ENCODE measurements at places on chromosomes 4 and X.

DNA sequence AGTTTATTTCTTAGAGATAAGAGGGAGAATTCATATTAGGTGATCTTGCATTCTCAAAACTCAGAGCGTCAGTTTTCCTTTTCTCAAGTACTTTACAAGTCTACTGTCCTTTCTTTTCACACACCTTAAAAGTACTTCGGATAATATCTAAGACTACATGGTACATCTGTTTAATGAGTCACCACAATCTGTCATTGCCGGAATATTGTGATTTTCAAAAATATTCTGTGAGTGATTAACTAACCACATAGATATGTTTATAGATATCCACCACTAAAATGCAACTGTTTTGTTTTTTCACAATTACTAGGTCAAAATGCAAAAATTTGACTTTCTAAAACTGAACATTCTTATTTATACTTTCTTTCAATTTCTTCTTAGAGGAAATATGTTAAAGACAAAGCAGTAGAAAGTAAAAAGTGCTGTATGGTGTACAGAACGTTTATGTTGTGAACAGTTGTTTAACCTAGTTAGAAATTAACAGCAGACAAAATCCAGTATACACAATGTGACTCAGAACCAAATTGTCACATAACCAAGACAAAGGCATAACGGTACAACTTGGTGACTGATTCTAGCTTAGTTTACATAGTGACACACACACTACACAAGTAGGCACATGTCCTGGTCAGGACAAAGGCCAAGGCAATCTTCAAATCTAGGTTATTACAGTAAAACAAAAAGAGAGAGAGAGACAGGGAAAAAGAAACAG is 482.9 kb downstream of the NAF1 start:
- no peak for DNase-seq

DNA sequence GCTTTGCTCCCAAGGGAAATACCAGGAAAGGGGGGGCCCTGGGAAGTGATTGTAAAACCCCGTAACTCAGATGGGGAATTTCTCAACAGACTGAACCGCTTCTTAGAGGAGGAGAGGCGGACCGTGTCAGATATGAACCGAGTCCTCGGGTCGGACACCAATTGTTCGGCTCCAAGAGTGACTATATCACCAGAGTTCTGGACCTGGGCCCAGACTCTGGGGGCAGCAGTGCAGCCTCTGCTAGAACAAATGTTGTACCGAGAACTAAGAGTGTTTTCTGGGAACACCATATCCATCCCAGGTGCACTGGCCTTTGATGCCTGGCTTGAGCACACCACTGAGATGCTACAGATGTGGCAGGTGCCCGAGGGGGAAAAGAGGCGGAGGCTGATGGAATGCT is 1.0 kb downstream of the PNMA3 start:
- DNase-seq: no peak

- no peak for DNase-seq
These were observed 63.6 kb downstream of the HADH start for GRCh38 chr4:108053251-108053711.

DNA sequence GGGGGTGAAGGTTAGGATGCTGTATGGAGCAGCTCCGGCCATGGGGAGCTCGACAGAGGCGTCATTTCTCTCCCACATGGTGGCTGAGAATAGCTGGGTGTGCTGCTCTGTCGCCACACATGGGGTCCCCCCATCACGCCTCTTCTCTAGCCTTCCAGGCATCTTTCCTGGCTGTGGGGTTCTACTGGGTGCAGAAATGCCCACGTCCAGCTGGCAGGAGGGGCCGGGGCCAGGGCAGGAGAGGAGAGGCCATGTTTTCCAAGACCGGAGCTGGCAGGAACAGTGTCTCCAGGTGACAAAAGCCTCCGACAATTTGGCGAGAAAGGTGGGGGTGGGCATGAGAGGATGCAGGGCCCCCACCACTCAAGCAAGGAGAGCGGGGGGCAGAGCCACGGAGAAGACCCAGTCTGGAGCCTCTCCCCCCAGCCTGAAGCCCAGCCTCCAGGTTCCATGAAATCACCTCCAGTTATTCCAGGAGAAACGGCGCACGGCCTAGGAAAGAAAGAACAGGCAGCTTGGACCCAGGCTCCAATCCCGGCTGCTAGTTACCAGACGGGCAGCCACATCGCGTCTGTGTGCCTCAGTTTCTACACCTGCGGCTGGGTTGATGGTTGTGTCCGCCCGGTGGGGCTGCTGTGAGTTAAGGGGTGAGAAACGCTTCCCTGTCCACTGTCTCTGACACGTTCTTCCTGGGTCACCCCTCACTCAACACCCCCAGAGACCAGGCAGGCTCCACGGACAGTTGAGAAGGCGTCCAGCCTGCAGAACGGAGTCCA is 27.4 kb upstream of the SPON2 start:
- no peak for DNase-seq

DNA sequence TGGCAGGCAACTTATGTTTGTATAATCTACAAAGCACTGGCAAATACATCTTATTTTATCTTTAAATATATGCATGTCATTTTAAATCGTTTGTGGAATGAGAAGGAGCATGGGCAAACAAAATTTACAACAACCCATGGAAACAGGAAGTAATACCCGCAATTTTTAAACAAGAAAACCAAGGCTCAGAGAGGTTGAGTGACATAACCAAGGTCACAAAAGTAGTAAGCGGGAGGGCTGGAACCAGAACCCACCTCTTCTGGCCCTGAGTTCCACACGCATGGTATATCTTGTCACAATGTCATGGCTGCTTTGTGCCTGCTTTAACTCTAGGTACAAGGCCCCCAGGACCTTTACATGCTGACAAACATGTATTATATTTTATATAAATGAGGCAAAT is 52.9 kb downstream of the SLC7A11 start:
- DNase-seq: no peak

DNA sequence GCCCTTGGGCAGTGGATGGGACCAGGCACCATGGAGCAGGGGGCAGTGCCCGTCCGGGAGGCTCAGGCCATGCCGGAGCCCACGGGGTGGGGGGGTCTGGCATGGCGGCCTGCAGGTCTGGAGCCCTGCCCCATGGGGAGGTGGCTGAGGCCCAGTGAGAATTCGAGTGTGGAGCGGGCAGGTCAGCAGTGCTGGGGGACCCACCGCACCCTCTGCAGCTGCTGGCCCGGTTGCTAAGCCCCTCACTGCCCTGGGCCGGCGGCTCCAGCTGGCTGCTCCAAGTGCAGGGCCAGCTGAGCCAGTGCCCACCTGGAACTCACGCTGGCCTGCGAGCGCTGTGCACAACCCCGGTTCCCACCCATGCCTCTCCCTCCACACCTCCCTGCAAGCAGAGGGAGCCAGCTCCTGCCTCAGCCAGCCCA is 1157.9 kb upstream of the ADGRL3 start:
- DNase-seq: no peak

DNA sequence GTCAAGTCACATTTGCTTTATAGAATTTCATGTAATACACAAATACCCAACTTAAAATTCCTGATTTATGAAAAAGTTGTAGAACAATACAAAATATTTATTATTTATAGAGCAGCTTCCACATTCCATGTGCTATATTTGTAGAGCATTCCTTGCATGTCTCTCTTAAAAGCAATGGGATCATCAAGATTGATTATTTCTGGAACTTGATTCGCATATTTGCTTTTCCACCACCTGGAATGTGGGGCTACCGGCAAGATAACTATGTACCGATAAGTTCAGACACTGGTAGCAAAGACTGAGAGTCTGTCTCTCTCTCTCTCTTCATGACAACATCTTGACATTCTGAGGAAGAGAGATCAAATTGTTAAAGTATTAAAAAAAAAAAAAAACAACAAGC is 59.3 kb downstream of the MAPK10 start:
- DNase-seq: no peak
